Fibroblast of the aortic adventitia (primary cell): ENCODE measurements at places on chromosomes 3 and 15. TPM values are rescaled to one million over a fixed set of nuclear protein-coding genes. Genes with fewer than 3 reads are reported as not detected.

CCNB2 gene
- 5.2 and 32.1 TPM in 2 replicates for total RNA-seq

MRPL46 gene
- total RNA-seq, result 8.5 and 16.4 TPM in 2 replicates

LYZL4 gene
- total RNA-seq, result not detected in 2 replicates

IL5RA gene
- total RNA-seq, result 0.08 TPM in 1 of 2 replicates, not detected in the other

TMEM89 gene
- not detected in 2 replicates for total RNA-seq

ZSCAN29 gene
- 17.1 and 65.6 TPM in 2 replicates for total RNA-seq

POPDC2 gene
- 0.27 and 1.6 TPM in 2 replicates for total RNA-seq

SEMA3B gene
- total RNA-seq, result 9.7 and 110 TPM in 2 replicates

CAPN3 gene
- total RNA-seq, result 1.6 and 2.5 TPM in 2 replicates

ADPGK gene
- 43.9 and 86.1 TPM in 2 replicates for total RNA-seq

FRG2C gene
- not detected in 2 replicates for total RNA-seq

SPCS1 gene
- total RNA-seq, result 18.6 and 111 TPM in 2 replicates

XIRP1 gene
- total RNA-seq, result 0.09 TPM in 1 of 2 replicates, not detected in the other

KBTBD13 gene
- total RNA-seq, result not detected in 2 replicates

PP2D1 gene
- total RNA-seq, result not detected in 2 replicates

PDCD10 gene
- 64.8 and 90.7 TPM in 2 replicates for total RNA-seq

RRP9 gene
- total RNA-seq, result 16.3 and 16.9 TPM in 2 replicates

ROPN1 gene
- not detected in 2 replicates for total RNA-seq
